Germinal center (tissue), 1 donor: ENCODE measurements at places on chromosomes 5 and 9.

DNA sequence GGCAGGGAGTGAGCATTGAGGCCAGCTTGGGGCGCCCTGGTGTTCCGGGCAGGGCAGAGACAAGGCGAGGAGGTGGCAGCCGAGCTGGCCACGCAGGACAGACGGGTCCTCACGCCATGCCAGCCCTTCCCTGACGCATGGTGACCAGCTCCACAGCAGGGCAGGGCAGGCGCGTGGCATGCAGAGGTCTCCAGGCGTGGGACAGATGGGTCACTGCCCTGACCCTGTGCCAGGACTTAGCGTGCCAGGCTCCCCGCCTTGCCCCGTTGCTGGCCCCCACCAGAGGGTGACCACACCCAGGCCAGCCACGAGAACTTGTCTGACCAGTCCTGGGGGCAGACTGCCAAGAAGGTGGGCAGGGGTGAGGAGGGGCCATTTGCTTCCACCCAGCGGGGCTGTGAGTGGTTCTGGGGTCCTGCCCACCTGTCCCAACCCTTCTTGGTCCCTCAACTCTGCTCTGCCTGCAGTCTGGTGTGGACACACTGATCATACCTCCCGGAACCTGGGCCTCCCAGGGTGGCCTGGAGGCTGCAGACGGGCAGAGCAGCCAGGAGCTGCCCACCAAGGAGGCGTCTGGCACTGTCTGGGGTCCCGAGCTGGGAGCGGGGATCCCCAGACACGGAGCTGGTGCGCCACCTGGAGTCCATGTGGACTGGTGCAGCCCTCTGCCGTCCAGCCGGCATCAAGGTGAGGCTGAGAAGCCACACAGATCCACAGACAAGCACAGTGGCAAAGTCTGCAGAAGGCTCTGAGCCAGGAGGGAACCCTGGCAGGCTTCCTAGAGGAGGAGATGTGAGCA lies at the start of gene RNF224:
TSS of gene RNF224 (plus strand) at position 449 of the 799 bp plus-strand sequence. CDS start 834 bp downstream, outside the sequence.
- peak; percentile 80 for DNase-seq

DNA sequence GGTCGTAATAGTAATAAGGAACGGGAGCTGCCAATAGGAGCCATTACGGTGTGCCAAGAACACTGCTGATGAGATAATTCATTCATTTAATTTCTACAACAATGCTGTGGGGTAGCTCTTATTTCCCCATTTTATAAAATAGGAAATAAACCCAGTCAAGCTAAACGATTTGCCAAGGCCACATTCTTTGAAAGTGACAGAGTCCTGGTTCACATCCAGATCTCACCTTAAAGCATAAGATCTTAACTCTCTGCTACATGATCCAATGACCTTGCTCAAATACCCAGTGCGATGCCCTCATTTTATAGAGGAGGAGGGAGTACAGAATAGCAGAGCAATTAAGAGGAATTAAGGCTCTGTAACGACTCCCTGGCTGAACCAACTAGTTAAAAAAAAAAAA lies 5.0 kb downstream of the PDE6A start:
- DNase-seq: no peak

DNA sequence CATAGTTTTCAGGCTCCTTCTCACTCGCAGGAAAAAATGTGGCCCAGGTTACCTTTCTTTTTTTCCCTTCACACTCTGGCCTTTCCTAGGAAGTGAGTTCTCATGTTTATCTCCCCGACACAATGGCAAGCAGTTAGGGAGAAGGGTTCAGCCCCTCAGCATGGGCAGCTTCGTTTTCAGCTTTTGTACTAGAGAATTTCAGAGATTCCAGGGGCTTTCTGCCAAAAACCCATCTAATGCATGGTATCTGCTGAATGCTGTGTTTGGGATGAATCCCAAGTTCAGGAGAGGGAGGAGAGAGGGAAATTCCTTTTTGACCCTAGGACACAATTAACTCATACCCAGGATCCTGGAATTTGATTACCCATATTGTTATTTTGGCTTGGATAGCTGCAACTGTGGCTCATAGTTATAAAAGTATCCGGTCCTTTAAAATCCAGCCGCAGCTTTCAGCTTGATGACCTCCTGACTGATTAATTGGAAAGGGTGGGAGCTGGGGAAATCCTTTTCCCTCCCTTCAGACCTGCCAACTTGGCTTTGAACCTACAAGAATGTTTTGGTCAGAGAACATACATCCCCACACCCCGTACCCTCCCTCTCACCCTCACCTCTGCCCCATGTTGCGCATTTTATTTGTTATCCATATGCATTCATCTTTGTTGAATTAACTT lies 78.4 kb downstream of the TMEM252 start:
- no peak for DNase-seq

- no peak for DNase-seq
Measured at GRCh38 chr9:93890436-93890935, 64.7 kb downstream of the BARX1 start.

GRCh38 chr5:42403236-42403635 lies 20.0 kb upstream of the GHR start:
- DNase-seq: no peak

DNA sequence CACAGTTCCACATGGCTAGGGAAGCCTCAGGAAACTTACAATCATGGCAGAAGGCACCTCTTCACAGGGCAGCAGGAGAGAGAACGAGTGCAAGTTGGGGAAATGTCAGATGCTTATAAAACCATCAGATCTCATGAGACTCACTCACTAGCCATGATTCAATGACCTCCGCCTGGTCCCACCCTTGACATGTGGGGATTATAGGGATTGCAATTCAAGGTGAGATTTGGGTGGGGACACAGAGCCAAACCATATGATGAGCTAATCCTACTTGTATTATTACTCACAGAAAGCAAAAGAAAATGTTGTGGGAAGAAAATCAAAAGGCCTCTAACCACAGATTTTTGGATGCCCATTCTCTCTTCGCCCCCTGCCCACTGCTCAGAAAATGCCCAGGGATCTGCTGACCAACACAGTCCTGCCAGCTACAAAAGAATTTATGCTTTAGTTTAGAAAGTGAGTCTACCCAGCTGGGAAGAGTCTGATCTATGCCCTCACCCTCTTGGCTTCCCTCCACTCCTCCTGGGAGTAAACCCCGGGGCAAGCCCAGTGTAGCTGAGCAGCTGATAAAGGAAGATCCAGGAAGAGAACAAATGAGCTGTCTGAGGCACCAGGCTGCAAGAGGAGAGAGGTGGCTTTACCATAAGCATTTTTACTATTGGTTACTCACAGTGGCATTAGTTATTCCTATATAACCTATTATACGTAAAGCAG lies 53.1 kb downstream of the RNF130 start:
- DNase-seq: no peak

DNA sequence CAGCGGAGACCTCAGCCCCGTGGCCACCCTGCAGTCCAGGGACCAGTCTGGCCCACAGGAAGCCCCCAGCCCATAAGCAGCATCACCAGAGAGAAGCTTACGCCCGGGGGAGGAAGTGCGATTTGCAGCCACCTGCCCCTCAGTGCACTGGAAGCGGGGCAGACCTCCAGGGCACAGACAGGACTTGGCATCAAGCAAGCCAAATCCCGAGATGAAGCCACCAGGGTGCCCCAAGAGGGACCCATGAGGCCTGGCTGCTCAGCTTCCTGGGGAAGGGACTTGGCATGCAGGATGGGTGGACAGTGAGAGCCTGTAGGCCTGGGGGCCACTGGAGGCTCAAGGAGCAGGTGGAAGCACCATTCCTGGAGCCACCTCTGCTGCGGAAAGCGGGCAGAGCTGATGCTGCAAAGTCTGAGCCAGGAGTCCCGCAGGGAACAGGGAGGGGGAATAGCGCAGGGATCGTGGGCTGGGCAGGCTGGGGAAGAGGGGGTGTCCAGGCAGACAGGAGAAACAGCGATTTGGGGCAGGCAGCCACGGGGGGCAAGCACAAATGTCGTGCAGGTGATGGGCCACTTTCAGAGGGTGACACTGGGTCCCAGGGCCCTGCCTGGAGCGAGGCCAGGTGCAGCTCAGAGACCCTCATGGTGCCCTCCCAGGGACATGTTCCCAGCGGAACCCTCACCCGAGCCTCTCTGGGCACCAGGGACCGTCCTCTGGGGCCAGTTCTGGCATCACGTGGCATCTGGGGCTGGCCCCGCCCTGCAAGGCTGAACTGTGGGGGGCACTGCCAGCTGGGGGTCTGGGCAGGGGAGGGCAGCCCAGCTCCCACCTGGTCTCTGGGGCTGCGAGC lies 3.2 kb downstream of the LRRC26 start:
- DNase-seq: no peak

DNA sequence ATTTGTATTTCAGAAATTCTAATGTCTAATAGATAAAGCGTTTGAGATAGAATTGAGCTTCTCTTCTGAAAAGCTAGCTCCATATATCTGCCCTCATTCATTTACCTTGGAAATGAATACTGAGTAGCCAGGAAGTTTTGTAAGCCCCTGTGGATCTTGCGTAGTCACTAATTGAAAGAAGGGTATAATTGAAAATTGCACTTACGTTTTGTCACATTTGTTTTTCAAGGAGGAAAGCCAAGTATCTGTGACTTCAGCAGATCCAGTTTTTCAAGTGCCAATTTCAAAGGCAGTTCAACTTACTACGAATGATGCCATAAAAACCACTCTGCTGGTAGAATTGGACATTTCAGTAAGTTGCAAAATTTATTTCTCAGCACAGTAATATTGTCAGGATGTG lies 14.0 kb downstream of the MTRR start:
- no peak for DNase-seq

GRCh38 chr5:132473019-132473531 lies 17.5 kb downstream of the IRF1 start:
- no peak for DNase-seq

- no peak for DNase-seq
Measured at GRCh38 chr5:82931110-82931509, 146.1 kb downstream of the TMEM167A start.

DNA sequence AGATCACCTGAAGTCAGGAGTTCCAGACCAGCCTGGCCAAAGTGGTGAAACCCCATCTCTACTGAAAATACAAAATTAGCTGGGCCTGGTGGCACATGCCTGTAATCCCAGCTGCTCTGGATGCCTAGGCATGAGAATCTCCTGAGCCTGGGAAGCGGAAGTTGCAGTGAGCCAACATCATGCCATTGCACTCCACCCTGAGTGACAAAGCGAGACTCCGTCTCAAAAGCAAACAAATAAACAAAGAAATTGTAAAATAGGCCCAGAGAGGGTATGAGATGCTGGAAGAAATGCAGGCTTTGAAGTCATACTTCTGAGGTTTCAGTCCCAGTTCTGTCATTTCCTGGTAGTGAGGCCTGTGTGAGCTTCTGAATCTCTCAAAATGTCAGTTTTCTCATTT lies 5.3 kb upstream of the ARHGEF37 start:
- no peak for DNase-seq

GRCh38 chr5:165035520-165035919 lies 1530.1 kb downstream of the MAT2B start:
- DNase-seq: no peak

DNA sequence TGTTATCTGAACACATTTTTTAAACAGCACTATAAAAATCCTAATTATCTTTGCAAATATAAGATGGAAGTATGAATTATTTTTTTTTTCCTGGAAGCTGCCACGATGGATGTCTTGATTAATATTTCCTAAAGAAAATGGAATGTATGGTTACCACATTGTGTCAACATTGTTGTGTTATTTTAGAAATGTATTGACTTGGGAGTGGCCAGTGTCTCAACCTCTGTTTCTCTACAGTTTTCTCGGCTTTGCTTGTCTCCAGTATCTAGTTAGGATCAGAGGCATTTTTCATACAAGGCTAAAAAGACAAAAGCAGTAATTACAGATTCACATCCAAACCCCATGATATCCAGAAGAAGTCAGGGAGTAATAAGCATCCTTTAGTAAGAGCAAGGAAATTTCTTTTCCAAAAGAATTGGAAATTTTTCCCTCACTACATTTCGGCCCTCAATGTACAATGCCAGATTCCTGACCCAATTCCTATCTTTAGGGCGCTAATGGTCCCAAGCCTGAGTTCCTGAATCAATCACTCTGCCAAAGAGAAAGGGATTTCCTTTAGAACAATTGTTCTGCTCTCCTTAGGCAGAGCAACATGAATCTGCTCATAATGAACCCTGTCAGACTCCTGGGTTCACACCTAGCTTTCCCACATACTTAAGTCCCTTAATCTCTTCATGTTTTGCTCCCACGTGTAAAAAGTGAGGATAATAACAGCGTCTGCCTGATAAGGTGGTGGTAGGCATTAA lies 111.7 kb downstream of the EDIL3 start:
- no peak for DNase-seq

DNA sequence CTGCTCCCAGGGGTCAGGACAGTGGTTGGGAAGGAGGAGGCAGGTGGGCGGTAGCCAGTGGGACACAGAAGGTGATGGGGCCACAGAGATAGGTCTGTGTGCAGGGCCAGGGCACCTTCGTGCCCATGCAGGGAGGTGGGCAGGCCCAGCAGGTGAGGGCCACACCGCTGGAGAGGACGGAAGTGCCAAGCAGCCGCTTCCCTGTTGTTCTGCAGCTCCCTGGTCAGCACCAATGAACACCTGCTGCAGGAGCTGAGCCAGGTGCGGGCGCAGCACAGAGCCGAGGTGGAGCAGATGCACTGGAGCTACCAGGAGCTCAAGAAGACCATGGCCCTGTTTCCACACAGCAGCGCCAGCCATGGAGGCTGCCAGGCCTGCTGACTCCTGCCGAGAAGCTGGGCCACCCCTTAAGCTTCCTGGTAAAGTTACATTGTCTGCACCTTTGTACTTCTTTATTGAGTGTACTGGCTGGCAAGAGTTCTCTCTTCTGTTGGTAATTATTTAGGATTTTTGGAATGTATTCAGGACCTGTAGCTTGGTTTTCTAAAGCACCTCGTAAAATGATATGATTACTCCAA lies 40.3 kb downstream of the TPPP start:
- no peak for DNase-seq

GRCh38 chr9:127812936-127813675 lies 10.4 kb downstream of the FPGS start:
- DNase-seq: no peak

GRCh38 chr9:112912636-112913035 lies 22.0 kb upstream of the SLC46A2 start:
- no peak for DNase-seq

DNA sequence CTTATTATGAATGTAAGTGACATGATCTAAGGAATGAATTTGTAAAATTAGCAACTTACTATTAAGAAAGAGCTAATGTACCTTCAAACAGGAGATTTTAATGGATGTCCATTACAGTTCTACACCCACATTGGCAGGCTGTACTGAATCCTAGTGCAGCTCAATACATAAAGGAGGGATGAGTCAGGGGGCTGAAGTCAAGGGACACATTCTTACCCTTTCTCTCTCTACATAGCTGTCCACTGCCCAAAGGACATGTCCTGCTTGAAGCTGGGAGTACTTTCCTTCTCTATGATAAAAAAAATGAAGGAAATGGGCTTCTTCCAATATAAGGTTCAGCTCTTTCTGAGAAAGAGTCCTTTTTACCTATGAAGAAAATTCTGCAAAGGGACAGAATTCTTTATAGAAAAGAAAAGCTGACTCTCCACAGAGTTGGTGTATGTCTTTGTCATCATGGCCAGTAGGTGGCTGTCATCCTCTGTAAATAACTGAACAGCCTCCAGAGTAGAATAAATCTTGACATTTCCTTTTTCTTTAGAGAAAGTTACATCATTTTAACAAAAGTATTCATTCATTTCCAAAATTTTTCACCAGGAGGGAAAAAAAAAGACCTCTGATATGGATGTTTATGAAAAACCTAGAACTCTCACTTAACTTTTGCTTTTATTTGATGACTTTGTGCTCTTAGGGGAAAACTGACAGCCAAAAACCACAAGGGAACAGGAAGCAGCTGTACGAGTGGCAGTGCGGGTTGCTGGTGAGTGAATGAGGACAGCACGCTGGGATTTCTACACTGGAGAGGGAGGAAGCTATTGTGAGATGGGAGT lies 13.1 kb upstream of the IFNA14 start:
- DNase-seq: no peak

GRCh38 chr5:55582256-55582655 lies 47.5 kb upstream of the PLPP1 start:
- no peak for DNase-seq

- no peak for DNase-seq
Measured at GRCh38 chr9:77384406-77384805, 207.1 kb downstream of the VPS13A start.
